ENCODE measurements at places on chromosomes 4 and X.
A peak's percentile ranks its signal among the peaks of the same experiment; 100 is the strongest.

DNA sequence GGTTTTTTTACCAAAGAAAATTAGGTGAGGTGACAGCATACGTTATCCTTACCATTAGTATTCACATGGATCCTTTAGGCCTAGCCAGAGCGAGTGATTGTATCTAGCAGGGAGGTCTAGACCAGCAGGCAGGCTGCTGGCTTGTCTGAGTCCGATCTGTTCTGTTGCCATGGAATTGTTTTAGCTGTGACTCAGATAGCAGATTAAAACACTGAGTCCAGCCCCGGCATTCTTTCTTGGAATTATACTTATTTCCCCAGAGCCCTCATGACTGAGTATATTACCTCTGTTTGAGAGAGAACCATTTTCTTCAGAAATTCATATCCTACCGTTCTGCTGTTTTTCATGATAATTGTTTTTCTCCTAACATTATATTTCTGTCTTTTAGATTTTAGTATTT lies 37.4 kb downstream of the OCRL start:
- peak; percentile 5 for DNase-seq

- no peak for DNase-seq
Observed at GRCh38 chrX:39815631-39816030, 282.1 kb downstream of the BCOR start.

DNA sequence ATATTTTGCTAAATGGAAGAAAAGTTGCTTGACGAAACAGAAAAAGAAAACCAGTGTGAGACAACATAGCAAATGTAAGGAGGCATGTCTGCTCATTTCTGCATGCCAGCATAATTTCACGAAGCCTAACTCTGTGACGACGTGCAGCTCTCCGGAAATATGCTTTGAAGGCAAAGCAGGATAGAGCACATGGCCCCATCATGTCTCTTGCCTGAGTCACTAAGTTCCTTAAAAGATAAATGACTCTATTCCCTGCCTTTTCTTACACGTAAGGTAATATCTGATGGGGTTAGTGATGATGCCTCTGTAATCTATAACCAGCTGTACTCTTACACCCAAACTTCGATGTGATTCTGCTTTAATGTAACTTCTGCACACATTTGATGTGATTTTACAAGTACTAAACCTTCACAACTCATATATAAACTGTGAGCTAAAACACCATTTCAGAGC lies 64.5 kb downstream of the ANXA3 start:
- no peak for DNase-seq

DNA sequence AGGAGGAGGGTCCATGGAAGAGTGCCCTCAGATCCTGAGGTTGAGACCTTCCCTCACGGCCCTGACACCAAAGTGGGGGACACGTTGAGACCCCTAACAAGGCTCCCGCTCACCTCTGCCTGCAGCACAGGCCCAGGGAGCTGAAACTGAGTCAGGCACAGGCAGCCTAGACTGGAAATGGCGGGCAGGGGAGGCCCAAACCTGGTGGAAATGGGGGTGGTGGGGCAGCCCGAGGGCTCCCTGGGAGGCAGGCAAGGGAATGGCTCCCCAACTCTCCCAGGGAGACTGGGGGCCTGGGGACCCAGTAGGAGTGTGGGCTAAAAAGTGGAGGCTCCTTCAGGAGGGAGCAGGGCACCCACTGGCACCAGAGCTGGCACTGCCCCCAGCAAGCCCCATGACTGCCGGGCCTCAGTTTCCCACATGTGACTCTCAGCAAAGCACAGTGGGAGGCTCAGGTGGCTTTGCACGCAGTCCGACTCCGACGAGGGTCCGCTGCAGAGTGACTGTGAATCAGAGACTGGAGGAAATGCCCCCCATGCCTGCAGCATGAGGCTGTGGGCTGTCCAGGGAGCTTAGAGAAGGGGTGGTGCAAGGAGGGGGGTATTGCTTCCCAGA lies 5.9 kb downstream of the NKX1-1 start:
- DNase-seq, result no peak

DNA sequence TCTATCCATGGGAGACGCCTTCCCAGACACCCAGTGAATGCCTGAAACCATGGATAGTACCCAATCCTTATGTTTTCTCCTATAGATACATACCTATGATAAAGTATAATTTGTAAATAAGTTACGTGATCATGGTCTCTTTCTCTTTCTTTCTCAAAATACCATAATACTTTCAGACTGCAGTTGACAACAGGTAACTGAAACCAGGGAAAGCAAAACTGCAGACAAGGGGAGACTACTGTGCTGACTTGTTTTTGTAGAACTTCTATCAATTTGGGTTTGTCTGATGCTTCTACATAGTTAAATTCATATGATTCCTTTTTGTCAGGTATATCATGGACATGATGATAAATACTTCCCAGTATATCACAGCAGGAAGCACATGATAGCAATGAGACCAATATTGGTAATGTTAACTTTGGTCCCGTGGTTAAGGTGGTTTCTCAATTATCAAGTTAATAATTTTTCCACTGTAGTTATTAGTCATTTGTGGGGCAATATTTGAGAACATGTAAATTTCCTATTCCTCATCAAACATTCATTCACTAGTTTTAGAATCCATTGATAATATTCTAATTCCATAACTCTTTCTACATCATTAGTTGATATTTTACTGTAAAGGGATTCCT lies 298.0 kb upstream of the TET2 start:
- DNase-seq, result no peak

GRCh38 chrX:96147681-96148080 lies 537.0 kb upstream of the DIAPH2 start:
- no peak for DNase-seq

DNA sequence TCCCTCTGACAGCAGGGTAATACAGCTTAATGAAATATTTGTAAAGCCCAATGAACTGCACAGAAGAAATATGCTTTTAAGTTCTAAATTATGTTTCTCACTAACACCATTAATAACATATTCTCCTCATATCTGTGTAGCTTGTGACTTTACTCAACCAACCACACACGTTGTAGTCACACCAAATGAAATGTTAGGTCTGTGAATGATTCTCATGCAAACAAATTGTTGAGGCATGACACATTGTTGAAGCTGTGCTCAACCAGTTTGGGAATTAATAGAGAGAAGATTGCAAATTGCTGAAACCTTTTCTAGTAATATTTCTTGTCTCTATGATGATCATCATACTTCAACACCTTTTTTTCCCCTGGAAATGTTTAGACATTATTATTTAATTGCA lies 645.9 kb downstream of the PCDH7 start:
- DNase-seq, result peak; percentile 10

DNA sequence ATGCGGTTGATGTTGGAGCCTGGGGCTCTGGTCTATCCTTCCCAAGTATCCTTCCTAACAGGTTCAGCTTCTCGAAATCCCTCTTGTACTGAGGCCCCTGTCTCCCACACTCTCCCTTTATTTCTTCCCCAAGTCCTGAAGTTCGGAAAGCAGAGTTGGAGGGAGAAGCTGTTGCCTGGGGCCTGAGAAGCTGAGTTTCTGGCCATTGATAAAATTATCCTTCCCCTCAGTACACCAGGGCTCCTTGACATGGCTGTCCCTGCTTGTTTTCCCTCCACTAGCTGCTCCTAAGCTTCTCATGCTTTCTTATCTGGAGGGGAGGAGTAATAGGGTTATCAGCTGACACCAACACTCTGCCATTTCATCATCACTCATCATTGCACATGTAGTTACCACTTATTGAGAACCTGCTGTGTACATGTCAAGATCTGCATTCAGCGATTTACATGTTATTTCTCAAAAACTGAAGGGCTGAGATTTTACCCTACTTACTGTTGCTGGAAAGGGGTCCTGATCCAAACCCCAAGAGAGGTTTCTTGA lies 58.0 kb downstream of the FUNDC1 start:
- DNase-seq, result no peak

DNA sequence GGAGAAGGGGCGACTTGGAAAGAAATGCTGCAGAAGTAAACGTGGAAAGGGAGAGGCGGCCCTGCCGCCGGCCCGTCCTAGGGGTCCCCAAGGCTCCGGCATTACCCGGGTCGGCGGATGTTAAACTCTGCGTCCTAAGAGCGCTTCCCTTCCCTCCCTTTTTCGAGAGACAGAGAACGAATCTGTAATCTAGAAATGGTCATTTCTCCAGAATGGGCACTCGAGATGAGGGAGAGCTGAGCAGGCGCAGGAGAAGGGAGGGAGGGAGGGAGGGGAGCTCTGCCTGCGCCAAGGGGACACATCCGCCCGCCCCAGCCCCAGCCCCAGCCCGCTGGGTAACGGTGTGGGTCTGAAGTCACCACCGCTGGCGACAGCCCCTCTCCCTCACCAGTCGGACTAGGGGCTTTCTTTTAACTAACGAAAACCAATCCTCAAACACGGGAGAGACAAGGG lies 1.7 kb downstream of the HCFC1 start:
- peak; percentile 20 for DNase-seq

DNA sequence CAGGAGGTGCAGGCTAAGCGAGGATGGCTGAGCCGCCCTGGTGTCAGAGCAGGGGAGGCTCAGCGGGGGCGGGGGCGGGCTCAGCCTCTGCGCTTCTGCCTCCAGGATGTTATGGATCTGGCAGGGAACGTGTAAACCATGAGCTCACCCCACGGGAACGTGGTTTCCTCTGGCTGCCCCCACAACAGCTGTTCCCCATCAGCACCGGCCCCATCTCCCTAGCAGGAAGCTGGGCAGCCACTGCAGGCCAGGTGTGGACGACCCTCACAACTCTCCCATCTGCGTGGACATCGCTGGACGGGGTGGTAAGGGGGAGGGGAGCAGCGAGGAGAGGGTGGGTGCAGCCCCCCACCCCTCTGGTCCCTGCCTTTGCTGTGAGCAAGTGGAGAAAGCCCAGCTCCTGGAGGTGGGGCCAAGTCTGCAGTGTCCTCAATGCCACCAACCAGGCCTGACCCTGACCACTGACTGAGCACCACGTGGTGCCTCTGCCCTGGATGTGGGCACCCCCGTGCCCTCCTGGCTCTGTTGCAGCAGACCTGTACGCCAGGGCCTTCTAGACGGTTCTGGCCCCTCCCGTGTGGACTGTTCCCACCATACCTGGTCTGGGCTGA lies 28.1 kb upstream of the SPON2 start:
- DNase-seq, result no peak

GRCh38 chr4:86497131-86497530 lies 97.0 kb upstream of the PTPN13 start:
- DNase-seq, result peak; percentile 48

Measured in mammary epithelial cell (primary cell).